H9 (cell line): ENCODE measurements at places on chromosomes 2 and 18. TPM values are rescaled to one million over a fixed set of nuclear protein-coding genes. Genes with fewer than 3 reads are reported as not detected.

- no peaks in the 10 kb centered on the region for H3K4me1 ChIP-seq
- H3K27ac ChIP-seq, result no peak overlapping the region
- H3K36me3 ChIP-seq, result peaks cover 13% of the 10 kb centered on the region
- DNase-seq, result peak; percentile 32
- no peak overlapping the region for H3K4me3 ChIP-seq
These were observed 695.6 kb upstream of the GCFC2 start for GRCh38 chr2:76406134-76406855.

- no peak for DNase-seq
- H3K4me1 ChIP-seq, result 0 out of 2 replicates have a peak, but pooled peaks cover 3% of the 10 kb centered on the region
- H3K27ac ChIP-seq, result no peak overlapping the region
- H3K27me3 ChIP-seq, result no peaks in the 10 kb centered on the region
These were observed 1275.2 kb upstream of the CRIM1 start for GRCh38 chr2:35080231-35080910.

- H3K27ac ChIP-seq, result no peak overlapping the region
- no peaks in the 10 kb centered on the region for H3K4me1 ChIP-seq
- DNase-seq, result no peak
- no peaks in the 10 kb centered on the region for H3K27me3 ChIP-seq
- H3K36me3 ChIP-seq, result no peaks in the 10 kb centered on the region
These were observed 28.8 kb downstream of the TANC1 start for GRCh38 chr2:158997037-158997790.

DNA sequence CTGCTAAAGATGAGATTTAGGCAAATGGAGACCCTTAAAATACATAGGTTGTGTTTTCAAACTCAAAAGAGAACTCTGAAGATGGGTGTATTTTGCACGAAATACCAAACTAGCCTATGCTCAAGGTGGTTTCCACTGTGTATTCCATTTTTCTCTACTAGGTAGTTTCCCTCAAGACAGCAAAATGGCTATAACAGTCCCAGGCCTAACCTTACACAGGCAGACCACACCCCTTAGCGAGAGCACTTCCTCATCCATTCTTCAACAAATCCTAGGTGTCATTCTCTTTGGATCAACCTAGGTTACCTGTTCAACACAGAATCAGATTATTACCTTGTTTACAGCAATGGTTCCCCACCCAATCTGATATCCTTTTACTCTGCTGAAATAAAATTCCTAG, 42.6 kb downstream of the HNRNPLL start:
- no peaks in the 10 kb centered on the region for H3K4me1 ChIP-seq
- no peak for DNase-seq
- H3K27me3 ChIP-seq, result no peaks in the 10 kb centered on the region
- H3K4me3 ChIP-seq, result no peak overlapping the region

DNA sequence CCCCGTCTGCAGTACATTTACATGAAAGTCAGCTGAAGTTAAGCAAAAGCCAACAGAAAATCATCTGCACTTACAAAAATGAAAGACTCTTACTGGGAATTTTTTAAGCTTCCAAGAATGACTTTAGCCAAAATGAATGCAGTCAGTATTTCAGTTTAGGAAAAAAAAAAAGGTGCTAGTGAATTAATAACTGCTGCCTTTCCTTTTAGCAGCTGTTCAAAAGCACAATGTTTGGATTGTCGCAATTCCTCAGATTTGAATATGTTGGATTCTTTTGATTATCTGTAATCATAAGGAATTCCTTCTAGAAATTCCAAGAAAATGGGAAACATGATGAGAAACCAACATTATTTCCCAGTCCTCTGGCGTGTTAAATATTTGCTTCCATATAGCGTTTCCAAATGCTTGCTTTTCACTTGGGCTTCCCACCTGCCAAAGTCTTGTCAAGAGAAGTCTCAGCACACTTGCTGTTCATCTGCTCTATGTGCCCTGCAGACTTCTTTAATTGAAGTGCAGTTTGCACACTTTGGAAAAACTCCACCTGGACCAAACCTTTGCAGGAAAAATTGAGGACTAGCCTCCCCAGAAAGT, 653.0 kb upstream of the SLC39A10 start:
- H3K4me1 ChIP-seq, result no peaks in the 10 kb centered on the region
- H3K27me3 ChIP-seq, result no peaks in the 10 kb centered on the region
- no peak for DNase-seq
- H3K36me3 ChIP-seq, result no peaks in the 10 kb centered on the region
- no peak overlapping the region for H3K27ac ChIP-seq
- no peak overlapping the region for H3K4me3 ChIP-seq

DNA sequence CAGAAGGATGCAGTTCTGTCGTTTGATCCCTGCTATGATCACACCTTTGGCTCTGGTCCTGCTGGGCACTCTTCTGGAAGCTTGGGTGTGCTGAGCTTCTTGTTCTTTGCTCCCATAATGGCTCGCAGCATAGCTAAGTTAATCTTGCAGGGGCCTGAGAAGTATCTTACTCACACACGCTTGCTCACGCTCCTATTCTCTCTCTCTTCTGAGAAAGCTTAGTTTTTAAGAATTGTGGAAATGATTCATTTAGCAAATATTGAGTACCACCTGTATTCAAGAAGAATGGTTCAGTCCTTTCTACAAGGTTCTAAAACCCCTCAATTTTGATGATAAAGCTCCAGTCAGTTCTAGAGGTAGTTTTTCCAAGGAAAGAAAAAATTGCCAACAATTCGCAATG, 40.6 kb downstream of the XRCC5 start:
- no peak overlapping the region for H3K4me3 ChIP-seq
- no peaks in the 10 kb centered on the region for H3K4me1 ChIP-seq
- H3K27ac ChIP-seq, result no peak overlapping the region
- peaks cover 82% of the 10 kb centered on the region for H3K36me3 ChIP-seq
- no peaks in the 10 kb centered on the region for H3K27me3 ChIP-seq

- no peak overlapping the region for H3K4me3 ChIP-seq
- H3K27ac ChIP-seq, result no peak overlapping the region
- H3K27me3 ChIP-seq, result no peaks in the 10 kb centered on the region
- H3K36me3 ChIP-seq, result no peaks in the 10 kb centered on the region
- no peak for DNase-seq
These were observed 24.3 kb upstream of the DYNC2LI1 start for GRCh38 chr2:43749583-43749982.

GRCh38 chr2:64866797-64867196, 122.4 kb upstream of the SLC1A4 start:
- H3K4me3 ChIP-seq, result no peak overlapping the region
- H3K36me3 ChIP-seq, result no peaks in the 10 kb centered on the region
- H3K27me3 ChIP-seq, result no peaks in the 10 kb centered on the region; the same call in 1 of the 2 replicates
- H3K4me1 ChIP-seq, result 0 out of 2 replicates have a peak, but pooled peaks cover 2% of the 10 kb centered on the region

GRCh38 chr18:51531501-51531900, 334.0 kb upstream of the MEX3C start:
- DNase-seq, result no peak
- no peaks in the 10 kb centered on the region for H3K4me1 ChIP-seq
- no peak overlapping the region for H3K27ac ChIP-seq
- no peaks in the 10 kb centered on the region for H3K36me3 ChIP-seq

GRCh38 chr2:234130777-234131181, 80.3 kb downstream of the SPP2 start:
- DNase-seq, result no peak
- no peaks in the 10 kb centered on the region; the same call in 1 of the 2 replicates for H3K27me3 ChIP-seq
- H3K4me3 ChIP-seq, result no peak overlapping the region
- H3K4me1 ChIP-seq, result no peaks in the 10 kb centered on the region
- H3K27ac ChIP-seq, result no peak overlapping the region
- H3K36me3 ChIP-seq, result no peaks in the 10 kb centered on the region; the same call in 2 of the 3 replicates

GRCh38 chr2:145323512-145323911, 803.6 kb upstream of the ZEB2 start:
- H3K27ac ChIP-seq, result no peak overlapping the region
- DNase-seq, result no peak
- H3K4me3 ChIP-seq, result no peak overlapping the region
- H3K27me3 ChIP-seq, result no peaks in the 10 kb centered on the region
- no peaks in the 10 kb centered on the region for H3K36me3 ChIP-seq

DNA sequence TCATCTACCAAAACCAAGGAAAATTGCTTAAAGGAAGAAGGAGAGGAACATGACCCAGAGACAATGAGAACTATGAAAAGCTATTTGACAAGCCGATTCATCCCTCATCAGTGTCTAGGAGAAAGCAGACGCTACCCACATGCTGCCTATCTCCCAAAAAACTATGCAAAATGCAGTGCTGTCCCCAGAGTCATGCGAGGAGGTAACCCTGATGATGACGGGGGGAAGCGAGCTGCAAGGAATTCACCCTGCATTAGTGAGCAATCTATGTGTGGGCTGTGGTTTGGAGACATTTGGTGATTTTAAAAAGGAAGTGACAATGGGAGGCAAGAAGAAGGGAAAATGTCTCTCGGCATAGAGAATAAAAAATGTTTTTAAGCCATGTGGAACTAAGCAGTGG, 472.7 kb downstream of the CMPK2 start:
- no peak overlapping the region for H3K4me3 ChIP-seq
- H3K4me1 ChIP-seq, result 0 out of 2 replicates have a peak, but pooled peaks cover 1% of the 10 kb centered on the region
- H3K36me3 ChIP-seq, result no peaks in the 10 kb centered on the region
- no peak overlapping the region for H3K27ac ChIP-seq
- H3K27me3 ChIP-seq, result no peaks in the 10 kb centered on the region

DNA sequence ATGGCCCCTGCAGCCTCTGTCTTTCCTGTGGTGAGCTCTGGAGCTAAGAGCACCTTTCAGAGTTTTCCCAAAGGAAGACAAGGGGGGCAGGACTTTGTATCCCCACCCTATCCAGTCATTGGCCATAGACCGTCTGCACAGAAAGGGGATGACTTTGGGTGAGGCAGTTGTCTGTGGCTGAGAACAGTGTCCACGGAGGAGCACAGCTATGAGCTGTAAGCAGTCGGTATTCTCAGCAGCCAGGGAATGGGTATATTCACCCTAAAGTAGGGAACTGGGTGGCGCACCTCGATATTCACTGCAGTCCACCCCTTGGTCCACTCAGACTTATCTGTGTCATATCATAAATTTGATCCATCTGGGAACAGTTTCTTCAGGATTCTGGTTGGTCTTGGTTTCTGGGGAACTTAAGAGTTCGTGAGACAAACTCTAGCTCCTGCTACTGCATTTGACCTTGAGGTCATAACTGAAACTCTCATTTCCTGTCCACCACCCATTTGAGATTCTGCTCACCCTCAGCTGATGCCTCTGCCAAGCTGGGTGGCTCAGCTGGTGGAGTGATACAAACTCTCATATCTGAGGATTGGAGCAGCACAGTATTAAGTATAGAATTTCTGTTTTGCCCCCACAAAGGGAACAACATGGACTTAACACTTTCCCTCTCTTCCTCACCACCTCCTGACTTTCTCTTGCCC, 45.2 kb upstream of the SCG2 start:
- H3K27me3 ChIP-seq, result no peaks in the 10 kb centered on the region
- H3K36me3 ChIP-seq, result peaks cover 8% of the 10 kb centered on the region
- peaks cover 8% of the 10 kb centered on the region for H3K4me1 ChIP-seq
- no peak overlapping the region for H3K4me3 ChIP-seq

DNA sequence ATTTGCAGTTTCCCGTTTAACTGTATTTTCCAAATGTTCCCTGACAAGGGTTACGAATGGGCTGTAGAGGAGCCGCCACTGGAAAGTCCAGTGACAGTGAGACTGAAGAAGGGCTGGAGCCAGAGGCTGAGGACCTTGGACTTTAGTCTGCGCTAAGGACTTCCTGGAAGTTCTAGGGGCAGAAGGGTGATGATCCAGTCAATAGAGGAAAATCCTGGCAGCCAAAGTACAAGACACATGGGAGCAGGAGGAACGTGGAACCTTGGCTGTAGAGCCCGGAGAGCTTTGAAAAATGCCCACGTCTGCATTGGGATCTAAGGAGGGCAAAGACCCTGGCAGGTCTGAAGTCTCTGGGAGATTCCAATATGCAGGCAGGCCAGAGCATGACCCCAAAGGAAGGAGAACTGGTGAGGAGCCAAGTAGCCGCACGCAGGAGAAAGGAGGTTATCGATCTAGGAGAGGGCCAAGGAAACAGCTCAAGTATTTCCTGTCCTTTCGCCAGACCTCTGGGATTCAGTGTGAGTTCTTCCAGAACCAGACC, 28.5 kb downstream of the MBP start:
- H3K4me1 ChIP-seq, result peaks cover 9% of the 10 kb centered on the region
- H3K27me3 ChIP-seq, result no peaks in the 10 kb centered on the region
- no peak for DNase-seq
- H3K36me3 ChIP-seq, result peaks cover 2% of the 10 kb centered on the region
- H3K4me3 ChIP-seq, result no peak overlapping the region

DNA sequence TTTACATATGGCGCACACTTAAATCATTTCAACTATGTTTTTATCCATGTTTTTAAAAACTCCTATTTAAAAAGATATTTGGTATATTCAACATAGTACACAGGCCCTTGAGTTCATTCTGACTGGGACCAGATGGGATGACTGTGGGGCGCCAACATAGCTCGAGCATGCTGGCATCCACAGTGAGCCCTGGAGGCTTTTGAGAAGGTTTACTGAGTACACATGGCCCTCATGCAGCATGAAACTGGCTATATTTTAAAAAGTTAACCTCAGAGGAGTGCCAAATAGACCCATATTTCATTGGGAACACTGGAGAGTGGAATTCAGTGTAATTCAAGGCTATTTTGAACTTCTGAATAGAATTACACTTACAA, 83.6 kb downstream of the CCDC85A start:
- H3K4me1 ChIP-seq, result no peaks in the 10 kb centered on the region
- no peak overlapping the region for H3K27ac ChIP-seq
- no peaks in the 10 kb centered on the region for H3K36me3 ChIP-seq
- H3K27me3 ChIP-seq, result no peaks in the 10 kb centered on the region

DNA sequence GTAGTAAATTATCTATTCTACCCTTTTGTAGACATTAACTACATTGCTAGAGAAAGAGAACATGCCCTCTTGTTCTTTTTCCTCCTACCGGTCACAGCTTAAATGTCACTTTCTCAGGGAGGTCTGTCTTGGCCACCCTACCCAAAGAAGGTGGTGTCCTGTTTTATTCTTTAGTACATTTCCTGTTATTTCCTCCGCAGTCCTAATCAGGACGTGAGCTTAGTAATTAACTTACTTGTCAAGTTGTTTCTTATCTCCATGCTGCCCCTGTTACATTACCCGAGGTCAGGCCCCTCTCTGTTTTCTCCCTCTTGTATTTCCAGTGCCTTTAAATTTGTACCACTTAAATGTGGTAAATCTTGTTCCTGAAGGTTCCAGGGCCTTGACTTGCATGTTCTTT, 73.7 kb upstream of the RMDN2 start:
- no peaks in the 10 kb centered on the region for H3K4me1 ChIP-seq
- H3K27me3 ChIP-seq, result no peaks in the 10 kb centered on the region
- no peak overlapping the region for H3K4me3 ChIP-seq
- DNase-seq, result no peak
- H3K36me3 ChIP-seq, result no peaks in the 10 kb centered on the region
- H3K27ac ChIP-seq, result no peak overlapping the region

PRSS56 gene
- not detected in 2 replicates for total RNA-seq

DNA sequence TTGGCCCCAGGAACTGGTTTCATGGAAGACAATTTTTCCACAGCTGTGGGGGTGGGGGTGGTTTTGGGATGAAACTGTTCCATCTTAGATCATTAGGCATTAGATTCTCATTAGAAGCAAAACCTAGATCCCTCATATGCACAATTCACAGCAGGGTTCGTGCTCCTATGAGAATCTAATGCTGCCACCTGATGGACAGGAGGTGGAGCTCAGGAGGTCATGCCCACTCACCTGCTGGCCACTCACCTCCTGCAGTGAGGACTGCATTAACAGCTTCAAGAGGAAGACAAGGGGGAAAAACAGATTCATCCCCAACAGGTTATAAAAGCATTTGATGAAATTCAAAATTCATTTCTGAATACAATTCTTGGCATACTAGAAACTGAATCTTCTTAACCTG, 38.5 kb downstream of the THAP4 start:
- peaks cover 57% of the 10 kb centered on the region for H3K36me3 ChIP-seq
- H3K27me3 ChIP-seq, result no peaks in the 10 kb centered on the region
- H3K4me1 ChIP-seq, result no peaks in the 10 kb centered on the region
- H3K27ac ChIP-seq, result no peak overlapping the region

- DNase-seq, result no peak
- H3K4me3 ChIP-seq, result no peak overlapping the region
- H3K27ac ChIP-seq, result no peak overlapping the region
- peaks cover 8% of the 10 kb centered on the region; the same call in 1 of the 2 replicates for H3K4me1 ChIP-seq
These were observed 98.1 kb upstream of the CERS6 start for GRCh38 chr2:168357797-168358472.

COL5A2 gene
- 10.5 and 13.6 TPM in 2 replicates for total RNA-seq

GCG gene
- not detected in 2 replicates for total RNA-seq
